D341Med (cell line): ENCODE measurements at places on chromosomes 6 and 20.

DNA sequence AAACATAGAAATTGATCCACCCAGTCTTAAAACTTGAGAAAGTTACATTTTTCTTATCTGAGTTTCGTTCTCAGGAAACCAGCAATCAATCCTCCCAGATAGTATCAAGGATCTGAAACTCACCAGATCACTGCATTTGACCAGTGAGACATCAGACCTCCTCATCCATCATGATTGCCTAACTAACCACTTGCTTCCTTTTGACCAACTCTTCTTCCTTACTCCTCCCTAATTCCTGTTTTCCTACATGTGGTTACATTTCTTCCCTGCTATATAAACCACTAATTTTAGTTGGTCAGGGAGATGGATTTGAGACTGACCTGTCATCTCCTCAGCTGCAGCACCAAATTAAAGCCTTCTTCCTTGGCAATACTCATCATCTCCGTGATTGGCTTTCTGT, 357.1 kb upstream of the POU3F2 start:
- DNase-seq: no peak

- DNase-seq: no peak
Observed at GRCh38 chr20:21202259-21202658, 76.4 kb downstream of the KIZ start.

DNA sequence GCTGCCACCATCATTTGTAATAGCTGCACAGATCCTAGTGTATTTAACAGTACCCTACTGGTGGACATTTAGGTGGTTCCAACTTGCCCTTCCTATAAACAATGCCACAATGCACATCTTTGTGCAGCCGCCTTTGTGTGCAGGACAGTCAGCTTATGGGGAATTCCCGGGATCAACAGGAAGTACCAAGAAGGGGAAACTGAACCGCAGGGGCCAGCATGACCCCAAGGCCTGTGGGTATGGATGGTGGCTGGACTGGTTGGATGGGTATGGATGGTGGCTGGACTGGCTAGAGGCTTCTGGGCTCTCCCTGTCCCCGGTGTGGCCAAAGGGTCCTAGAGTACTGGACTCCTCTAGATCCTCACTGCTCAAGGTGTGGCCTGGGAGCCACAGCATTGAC, 46.7 kb downstream of the CEBPB start:
- no peak for DNase-seq

GRCh38 chr6:43478008-43478372, 620 bp downstream of the TJAP1 start:
- no peak for DNase-seq

DNA sequence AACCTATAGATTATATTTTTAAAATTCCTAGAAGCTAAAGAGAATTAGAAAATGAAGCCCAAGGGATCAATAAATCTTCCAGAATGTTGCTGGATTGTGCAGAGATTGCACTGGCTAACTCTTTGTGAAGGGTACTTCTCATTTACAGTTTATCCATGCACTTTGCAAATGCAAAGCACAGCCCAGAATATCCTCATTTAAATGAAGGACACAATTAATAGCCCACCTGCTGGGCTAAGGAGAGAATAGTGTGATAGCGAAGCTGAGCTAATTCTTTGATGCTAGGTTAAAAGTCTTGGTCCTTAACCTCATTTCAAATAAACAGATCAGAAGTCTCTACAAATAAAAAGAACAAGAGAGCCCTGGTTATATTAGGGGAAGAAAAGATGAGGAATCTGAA, 72.5 kb downstream of the SMPDL3A start:
- DNase-seq: no peak

DNA sequence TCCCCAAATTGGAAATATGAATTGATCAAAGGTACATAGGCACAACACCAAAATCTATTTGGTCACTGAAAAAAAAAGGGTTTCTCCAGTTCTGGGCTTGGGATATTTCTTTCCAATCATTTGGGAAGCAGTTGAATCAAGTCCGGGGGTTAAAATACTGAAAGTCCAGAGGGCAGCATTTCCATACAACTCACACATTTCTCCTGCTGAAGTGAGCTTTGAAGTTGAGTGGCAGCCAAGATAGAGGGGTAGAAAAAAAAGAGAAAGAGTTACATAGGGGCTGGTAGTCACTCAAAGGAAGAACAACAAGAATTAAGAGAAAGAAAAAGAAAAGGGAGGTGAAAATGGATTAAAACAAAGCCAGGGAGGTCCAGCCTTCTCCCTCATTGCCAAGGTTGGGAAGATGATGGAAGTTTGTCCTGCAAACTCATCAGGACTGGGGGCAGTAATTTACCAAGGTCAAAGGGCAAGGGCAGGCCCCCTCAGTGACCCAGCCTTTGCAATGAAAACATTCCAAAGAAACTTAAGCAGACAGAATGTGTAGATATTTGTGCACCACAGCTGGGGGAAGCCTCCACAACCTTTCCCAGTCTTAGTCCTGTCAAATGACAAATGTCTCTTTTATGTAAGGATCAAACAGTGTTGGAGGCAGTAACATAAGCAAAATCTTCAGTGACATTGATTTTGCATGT, 525.3 kb upstream of the JARID2 start:
- DNase-seq: no peak

GRCh38 chr20:15564981-15565380, 1008.3 kb downstream of the KIF16B start:
- DNase-seq: no peak

DNA sequence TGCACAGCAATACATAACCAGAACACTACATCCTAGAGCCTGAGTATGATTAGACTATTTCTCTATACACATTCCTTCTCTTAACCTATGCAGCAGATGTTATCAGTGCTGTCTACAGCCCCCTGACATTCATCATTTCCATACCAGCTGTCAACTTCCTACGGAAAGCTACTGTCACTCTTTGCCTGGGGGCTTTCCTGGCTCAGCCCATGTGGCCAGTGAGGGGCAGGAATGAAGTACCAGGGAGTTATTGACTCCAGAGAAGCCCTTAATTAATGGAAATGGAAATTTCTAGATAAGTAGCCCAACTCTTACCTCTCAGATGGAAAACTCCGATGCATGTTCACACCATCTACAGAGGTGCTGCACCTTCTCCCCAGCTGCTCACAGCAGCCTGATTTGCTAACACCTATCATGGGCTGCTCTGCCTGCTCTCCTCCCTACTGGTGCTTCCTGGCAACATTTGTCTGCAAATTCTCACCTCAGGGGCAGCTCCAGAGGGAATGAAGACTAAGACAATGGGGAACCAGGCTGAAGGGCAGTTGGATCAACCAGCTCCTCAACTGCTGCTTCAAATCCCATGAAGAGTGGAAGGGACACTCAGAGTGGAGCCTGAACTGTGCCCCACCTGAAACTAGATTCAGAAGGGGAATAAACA, 59.6 kb downstream of the LINC00237 start:
- no peak for DNase-seq

- no peak for DNase-seq
Observed at GRCh38 chr6:52016915-52017748, 70.3 kb downstream of the PKHD1 start.

GRCh38 chr6:118307581-118307980, 240.5 kb upstream of the PLN start:
- no peak for DNase-seq

DNA sequence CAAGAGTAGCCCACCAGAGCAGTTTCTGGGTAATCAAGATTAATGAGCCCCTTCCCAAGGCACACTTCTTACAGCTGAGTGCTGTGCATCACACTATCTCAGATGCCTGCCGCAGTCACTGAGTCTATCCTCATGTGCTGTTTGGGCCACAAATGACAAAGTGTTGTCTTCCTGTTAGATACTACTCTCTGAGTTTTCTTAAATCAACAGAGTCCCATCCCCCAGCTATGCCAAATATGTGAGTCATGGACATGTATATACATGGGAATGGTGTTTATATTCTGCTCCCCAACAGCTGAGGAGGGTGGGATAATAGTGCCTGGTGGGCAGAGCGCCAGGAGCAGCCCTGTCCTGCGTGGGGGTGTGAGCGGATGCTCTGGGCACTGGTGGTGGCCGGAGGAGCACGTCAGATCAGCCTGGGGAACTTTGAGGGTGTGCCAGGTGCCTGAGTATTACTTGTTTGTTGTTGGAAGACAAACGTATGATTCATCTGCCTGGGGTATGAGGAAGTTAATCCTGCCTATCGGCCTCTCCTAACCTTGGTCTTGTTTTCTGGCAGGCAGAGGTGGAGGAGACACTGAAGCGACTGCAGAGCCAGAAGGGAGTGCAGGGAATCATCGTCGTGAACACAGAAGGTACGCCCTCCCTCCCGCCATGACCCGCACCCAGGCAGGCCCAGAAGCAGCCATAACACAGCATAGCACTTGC, 9.6 kb downstream of the DYNLRB1 start:
- no peak for DNase-seq

DNA sequence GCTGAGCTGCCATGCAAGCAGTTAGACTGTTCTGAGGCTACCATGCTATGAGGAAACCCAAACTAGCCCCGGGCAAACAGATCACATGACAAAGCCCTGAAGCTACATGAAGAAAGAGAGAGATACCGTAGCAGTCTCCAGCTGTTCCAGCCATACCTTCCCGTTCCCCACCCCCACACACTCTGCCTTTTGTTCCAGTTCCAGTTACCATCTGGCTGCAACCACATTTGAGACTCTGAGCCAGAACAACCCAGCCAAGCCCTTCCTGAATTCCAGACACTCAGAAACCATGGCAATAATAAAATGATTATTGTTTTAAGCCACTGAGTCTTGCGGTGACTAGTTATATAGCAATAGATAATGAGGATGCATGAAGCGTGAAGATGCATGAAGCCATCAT, 28.3 kb downstream of the RIN2 start:
- DNase-seq: no peak

DNA sequence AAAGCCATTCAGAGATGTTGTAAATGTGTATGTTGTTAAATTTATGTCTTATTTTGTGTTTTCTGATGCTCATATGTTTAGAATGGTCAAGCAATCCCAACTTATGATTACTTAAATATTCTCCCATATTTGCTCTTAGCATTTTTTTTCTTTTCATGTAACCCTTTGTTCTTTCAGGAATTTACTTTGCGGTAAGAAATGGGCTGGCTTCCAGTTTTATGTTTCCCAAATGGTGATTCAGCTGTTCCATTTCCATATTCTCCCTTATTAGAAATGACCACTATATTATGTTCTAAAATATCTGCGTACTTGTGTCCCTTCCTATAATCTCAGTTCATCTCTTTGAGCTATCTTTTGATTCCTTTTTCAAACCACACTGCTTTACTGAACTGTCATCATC, 113.7 kb downstream of the CDH26 start:
- no peak for DNase-seq

DNA sequence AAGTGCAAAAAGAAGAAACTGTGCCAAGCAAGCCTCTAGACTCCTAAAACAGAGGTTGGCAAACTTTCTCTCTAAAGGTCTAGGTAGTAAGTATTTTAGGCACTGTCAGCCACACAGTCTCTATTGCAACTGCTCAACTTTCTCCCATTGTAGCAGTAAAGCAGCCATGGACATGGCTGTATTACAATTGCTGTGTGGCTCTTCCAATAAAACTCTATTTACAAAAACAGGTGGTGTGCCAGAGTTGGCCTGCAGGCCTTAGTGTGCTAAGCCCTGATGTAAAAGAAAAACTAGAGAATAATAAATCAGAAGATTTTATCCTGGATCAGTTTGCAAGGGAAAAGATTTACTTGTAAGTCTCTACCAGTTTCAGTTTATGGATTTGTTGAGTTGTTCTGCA, 74.0 kb downstream of the CRYBG1 start:
- no peak for DNase-seq

- DNase-seq: no peak
Observed at GRCh38 chr6:31171931-31172905, 1.7 kb upstream of the POU5F1 start.

- no peak for DNase-seq
Observed at GRCh38 chr6:5466281-5467136, 205.2 kb downstream of the FARS2 start.

DNA sequence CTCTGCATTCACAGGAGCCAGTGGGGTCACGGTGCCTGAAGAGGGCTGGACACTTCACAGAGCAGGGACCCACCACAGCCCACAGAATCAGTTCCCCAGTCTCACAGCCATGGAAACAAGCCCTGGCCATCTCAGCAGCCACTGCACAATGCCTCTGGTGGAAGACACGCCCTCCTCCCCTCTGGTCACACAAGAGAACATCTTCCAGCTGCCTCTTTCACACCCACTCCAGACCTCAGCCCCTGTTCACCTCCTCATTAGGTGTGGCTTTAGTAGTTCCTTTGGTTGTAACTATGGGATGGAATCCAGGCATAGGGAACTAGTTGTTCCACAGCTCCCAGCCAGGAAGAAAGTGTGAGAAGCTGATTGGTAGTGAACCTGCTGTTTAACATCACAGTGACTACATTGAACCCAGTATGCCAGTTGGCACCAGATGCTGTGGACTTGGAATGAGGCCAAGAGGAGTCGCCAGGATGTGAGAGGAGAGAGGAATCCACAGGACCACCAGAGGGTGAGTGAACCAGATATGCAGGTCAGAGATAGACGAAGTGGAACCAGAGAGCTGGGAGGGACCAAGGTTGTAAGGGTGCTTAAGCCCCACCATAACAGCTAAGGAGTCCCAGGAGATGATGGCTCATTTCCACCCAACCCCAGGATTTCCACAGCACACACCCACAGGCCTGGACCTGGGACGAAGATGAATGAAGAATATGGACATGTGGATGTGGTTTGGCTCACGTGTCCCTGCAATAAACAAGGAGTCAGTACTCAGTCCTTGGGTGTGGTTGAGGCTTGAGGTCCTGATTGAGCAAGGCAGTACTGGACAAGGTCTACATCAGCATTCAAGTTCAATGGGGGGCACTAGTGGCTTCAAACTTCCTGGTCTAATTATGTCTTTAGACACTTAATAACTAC, 8.8 kb upstream of the BTN3A3 start:
- no peak for DNase-seq

DNA sequence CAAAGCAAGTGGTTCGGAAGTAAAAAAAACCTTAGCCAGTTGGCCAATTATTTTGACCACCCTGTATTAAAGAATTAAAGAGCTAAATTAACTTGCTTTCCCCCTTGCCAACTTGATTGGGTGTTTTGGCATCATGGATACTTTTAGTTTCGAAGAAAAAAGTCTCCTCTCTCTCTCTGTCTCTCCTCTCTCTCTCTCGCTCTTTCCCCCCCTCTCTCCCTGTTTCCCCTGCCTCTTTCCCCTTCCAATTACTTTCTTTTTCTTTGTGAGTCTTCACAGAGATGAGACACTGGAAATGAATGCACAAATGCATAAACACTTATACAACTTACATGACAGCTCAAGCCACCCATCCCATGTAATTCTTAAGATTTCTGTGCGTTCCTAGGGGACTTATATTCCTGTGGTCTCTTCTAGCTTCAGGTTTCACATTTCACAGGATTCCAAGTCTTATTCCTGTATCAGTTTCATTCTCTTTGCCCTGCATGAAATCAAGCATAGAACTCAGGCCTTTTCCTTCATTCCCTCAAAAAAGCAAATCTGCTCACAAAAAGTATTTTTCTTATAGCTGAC, 32.9 kb upstream of the EYA4 start:
- DNase-seq: no peak

DNA sequence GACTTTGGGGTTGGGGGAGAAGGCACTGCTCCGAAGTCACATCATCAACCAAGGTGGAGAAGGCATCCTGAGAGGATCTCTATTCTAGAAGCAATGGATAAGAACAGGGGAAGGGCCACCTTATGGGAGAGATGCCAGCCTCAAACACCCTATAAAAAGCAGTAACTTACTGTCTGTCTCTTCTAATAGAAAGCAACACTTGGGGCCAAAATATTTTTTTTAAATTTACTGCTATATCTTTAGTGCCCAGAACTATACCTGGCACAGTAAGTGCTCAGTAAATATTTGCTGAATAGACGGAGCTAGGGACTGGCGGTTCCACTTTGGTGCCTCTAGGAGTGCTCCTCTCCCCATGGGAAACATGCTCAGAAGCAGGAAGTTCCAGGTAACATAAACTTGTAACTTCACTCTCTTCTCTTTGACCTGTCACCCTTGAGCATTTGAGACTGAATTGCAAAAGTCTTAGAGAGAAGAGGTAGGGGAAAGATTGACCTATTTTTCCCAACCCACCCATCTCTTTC, 807 bp upstream of the OTOR start:
- DNase-seq: no peak
